ENCODE measurements at places on chromosomes 13 and 19. TPM values are rescaled to one million over a fixed set of nuclear protein-coding genes. Genes with fewer than 3 reads are reported as not detected.
A peak's percentile ranks its signal among the peaks of the same experiment; 100 is the strongest.

DNA sequence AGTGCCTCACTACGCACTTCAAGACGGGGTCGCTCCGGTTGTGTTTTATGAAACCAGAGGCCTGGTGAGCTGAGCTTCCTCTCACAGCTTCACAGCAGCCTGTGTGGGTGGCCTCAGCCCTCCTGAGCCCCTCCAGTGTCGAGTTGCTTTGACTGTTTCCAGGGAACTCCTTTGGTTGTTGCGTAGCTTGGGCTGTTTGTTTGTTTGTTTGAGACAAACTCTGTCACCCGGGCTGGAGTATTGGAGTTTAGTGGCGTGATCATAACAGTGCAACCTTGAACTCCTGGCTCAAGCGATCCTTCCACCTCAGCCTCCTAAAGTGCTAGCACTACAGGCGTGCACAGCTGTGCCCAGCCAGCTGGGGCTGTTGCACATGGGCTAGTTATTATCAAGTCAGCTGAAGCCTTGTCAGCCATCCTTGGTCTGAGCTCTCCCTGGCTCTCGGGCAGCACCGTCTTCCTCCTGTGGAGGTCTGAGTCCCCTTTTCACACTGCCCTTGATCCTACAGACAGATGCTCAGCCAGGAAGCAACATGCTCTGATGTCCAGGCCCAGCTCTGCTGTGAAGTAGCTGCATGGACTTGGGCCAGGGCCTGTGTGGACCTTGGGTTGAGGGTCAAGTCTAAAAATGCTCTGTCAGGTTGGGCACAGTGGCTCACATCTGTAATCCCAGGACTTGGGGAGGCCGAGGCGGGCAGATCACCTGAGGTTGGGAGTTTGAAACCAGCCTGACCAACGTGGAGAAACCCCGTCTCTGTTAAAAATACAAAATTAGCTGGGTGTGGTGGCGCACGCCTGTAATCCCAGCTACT, 10.2 kb downstream of the DOT1L start:
- DNase-seq = no peak

- DNase-seq = peak; percentile 29
Measured at GRCh38 chr19:6801485-6802086, 29.1 kb downstream of the VAV1 start.

Gene ETV2
- 1.7 TPM for polyA plus RNA-seq

Gene USP12
- polyA plus RNA-seq = 21.8 TPM

All from urinary bladder (tissue), 4 donors.